CD8-positive, alpha-beta memory T cell (primary cell): ENCODE measurements at places on chromosomes 11 and 22. TPM values are rescaled to one million over a fixed set of nuclear protein-coding genes. Genes with fewer than 3 reads are reported as not detected.

GRCh38 chr11:19201737-19202605 lies at the start of gene CSRP3:
Gene CSRP3 (minus strand): TSS chr11:19201983. CDS start chr11:19192448, 9,535 bp downstream.
- no peak for DNase-seq

- DNase-seq = peak; percentile 61
Measured at GRCh38 chr11:126083829-126084607, 21.4 kb upstream of the CDON start.

DNA sequence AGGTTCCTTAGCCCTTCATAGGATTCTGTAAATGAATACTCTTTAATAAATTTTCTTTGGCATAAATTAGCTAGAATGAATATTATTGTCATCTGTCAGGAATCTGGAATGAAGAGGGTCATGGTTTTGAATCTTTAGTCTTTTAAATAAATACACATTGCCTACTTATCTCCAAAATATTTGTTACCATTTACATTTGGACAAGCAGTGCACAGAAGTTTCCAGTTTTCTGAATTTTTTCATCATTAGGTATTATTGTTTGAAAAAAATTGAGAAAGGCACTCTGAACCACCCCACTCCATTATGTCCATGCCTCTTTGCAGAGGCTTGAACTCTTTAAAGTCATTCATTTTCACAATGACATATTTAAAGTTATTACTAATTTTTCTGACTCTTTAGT lies 549.0 kb upstream of the LUZP2 start:
- no peak for DNase-seq

DNA sequence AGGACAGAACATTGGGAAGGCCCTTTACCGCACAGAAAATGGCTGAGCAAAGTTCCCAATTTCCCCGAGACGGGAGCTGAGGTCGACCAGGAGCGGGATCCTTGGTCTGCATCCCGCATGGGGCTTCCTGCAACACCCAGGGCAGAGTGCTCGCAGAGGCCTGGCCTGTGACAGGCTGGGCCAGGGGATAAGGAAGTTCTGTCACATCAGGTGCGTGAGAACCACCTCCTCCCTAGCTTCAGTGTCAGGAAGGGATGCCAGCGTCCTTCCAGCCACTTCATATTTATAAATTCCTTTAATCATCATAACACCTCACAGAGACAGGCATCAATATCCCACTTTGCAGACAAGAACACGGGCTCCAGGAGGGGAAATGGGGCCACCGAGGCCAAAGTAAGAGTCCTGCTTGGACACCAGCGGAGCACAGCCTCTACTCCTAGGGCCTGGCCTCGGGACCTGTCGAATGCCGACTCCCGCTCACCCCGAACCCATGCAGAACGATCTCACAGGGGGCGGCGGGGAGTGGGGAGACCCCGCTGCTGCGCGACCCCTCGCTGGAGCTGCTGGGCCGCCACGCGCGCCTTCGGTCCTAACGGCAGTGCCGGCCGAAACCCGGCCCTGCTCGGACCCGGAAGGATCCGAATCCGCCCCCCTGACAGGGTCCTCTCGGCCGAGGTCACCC lies 532 bp downstream of the BET1L start:
- no peak for DNase-seq

GRCh38 chr22:30030329-30030728 lies 49.9 kb upstream of the HORMAD2 start:
- DNase-seq = no peak

DNA sequence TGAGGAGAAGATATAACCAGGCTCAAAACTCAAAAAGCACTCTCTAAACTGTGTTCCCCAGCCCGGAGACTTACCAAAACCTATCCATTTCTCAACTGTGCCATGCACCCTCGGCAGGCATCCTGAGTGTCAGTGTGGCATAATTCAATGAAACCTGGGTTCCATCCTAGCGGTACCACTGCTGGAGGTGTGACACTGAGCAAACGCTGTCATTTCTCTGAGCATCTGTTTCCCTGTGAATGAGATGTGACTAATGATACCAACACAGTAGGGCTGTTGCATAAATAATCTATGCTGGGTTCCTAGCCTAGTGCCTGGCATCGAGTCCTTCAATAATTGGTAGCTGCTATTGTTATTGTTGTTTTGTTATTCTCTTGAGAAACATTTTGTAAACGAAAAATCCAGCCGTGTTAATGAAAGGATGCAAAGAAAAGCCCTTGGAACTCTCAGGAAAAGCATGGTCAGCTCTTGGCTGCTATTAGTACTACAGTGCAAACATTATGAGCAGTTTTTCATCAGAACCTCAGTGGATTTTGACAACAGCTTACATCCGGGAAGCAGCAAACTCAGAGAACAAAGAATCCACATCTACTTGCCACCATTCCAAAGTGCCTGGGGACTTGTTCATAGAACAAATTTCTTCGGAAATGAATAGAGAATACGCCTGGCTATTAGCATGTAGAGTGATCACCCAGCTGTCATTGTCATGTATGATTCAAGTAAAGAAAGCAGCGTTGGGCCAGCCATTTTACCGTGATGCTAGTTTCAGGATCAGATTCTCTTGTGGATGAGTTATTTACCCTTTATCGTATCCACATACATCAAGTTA lies 53.7 kb downstream of the TECTA start:
- DNase-seq = no peak

GRCh38 chr22:30175690-30176288 lies 70.8 kb downstream of the LIF start:
- DNase-seq = no peak

- no peak for DNase-seq
Measured at GRCh38 chr11:77340501-77340900, 39.0 kb upstream of the GDPD4 start.

DNA sequence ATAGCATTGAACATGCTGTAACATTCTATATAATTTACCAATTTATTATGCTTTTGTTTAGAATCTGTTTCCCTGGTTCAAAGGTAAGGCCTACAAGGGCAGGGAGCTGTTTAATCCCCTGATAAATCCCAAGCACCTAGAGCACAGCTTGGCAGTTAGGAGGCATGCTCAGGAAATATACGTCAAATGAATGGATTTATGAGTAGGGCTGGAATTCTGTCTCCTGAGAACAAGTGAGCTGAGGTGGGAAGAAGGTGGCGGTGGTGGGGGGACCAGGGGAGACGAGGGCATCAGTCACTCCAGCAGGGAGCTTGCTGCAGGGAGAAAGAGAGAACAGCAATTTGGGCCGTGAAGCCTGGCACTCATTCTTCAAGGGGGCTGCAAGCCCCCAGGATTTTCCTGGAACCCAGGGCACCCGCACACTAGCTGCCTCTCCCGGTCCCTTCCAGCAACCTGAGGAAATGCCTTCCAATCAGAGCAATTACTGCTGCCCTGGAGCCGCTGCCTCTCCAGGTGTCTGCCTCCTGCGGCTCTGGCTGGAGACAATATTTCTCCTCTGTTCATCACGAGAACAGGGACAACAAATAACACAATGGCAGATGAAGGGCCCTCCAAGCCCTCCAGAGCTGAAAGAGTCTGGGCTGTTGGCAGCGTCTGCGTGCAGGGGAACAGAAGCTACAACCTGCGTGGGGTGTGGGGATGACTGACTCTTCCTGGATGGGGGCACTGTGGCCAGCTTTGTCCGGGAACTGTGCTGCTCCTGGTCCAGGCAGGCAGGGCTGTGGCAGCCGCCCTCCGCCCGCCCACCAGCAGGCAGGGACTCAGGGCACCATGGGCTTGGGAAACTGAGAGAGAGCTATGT lies 233.4 kb downstream of the ST3GAL4 start:
- DNase-seq = no peak

DNA sequence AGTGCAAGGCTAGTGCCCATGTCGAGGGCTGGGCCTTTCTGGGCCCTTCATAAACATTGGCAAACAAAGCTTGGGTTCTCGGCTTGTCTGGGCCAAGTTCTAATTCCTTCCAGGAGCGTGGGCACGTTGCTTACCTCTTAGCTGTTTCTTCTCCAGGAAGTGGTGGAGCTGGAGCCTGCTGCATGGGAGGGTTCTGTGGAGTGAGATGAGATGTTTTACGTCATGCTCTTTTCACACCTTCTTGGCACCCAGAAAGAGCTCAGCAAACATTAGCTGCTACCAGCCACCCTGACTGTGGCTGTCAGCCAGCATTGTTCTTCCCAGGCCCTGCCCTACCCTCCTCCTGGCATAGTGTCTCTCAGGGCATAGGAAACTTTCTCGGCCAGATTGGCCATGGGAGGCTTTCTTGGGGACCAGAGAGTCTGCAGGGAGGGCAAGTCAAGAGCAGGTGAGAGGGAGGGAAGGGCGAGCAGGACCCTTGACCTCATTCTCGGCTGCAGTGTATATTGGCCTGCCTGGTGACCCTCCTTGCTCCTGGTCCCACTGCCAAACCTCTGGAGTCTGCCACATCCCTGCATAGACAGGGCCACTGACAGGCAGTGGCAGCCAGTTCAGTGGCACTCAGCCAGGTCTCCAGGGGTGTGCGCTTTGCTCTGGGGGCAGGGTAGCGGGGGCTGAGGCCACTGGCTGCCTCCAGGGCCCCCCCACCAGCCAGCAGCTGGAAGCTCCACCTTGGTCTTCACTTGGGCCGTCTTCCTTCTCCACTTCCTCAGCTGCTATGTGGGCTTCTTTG lies 98.8 kb downstream of the BCR start:
- peak; percentile 70 for DNase-seq

GRCh38 chr22:20429254-20430100 lies 8.1 kb downstream of the SCARF2 start:
- peak; percentile 81 for DNase-seq

DNA sequence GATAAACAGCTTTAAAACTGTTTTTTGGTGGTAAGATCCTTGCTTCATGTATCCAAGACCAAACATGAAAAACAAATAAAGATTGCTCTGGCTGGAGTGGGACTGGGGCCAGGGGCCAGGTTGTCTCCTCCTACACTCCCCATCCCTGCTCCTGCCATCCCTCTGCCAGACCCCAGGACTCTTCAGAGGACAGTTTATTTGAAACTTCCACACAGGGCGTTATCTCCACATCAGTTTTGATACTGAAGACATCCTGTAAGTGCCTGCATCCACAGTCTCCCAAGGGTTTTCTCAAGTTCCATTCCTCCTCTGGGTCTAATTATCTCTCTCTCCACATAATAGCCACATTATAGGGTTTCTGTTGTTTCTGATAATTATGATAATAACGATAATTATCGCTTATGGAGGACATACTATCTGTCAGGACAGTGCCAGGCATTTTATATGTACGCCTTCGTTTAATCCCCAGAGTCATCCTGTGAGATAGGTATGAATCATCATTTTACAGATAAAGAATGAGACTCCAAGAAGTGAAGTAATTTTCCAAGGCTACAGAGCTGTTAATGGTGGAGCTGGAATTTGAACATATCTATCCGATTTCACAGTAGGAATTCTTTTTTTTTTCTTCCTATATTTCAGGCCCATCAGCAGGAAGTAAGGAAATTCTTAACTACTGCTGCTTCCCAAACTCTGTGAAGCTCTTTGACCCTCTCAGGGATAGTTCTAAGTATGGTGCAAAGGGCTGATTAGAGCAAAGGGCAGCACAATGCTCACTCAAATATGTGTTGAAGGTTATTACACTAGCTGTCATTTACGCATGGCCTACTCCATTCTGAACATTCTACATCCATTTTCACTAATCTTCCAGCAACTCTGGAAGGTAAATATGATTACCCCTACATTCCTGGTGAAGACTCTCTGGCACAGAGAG lies 488.0 kb upstream of the CCDC90B start:
- DNase-seq = no peak

DNA sequence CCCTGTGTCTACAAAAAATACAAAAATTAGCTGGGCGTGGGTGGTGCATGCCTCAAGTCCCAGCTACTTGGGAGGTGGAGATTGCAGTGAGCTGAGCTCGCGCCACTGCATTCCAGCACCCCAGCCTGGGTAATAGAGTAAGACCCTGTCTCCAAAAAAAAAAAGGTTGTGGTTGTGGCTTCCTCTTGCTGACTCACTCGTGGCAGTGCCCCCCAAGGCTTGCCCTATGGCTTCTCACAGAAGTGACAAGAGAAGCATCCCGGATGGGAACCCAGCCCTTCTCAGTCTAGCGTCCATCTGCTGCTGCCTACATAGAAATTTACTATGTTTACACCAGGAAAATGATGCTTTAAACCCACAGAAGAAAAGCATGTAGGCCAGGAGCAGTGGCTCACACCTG lies 68.5 kb upstream of the PITPNB start:
- DNase-seq = no peak

DNA sequence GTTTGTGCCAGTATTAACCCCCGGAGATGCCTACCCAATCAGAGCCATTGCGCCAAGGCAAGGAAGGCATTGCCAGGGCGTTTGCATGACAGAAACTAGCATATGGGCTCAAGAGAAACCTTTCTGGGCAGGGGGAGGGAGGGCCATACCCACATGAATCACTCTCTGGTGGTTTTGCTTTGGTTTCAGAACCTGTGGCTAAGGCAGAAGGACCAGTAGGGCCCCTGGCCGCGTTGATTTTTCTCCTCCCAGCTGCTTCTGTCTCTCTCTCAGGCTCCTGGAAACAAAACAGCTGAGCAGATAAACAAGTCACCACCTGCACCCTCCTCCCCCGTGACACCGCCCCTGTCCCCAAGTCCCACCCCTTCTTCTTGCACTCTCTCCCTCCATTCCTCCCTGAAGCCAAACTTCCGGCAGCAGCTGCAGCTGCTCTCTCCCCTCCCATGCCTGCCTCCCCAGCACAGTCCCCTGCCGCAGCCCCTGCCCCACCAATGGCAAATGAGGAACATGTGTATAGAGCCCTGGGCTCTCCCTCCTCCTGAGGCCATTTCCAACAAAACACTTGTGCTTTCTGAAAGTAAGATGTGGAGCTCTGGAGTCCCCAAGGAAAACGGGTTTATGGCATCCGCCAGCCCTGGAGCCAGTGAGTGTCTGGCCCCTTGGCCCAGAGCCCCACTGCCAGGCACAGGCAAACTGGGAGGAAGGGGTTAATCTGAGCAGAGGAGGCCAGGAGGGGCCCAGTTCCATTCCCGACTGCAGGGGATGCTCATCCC lies 39.0 kb upstream of the ADA2 start:
- DNase-seq = peak; percentile 56

GUCY1A2 gene
- not detected for total RNA-seq

OR51B4 gene
- not detected for total RNA-seq

FGF4 gene
- not detected for total RNA-seq
